ENCODE measurements at places on chromosomes 3 and 15.

- no peak for DNase-seq
These were observed 388.6 kb upstream of the DPH6 start for GRCh38 chr15:35934383-35935049.

GRCh38 chr3:114005481-114005880 is 50.8 kb downstream of the CCDC191 start:
- DNase-seq = no peak

- no peak for DNase-seq
These were observed 29.9 kb downstream of the RCN2 start for GRCh38 chr15:76961268-76962011.

DNA sequence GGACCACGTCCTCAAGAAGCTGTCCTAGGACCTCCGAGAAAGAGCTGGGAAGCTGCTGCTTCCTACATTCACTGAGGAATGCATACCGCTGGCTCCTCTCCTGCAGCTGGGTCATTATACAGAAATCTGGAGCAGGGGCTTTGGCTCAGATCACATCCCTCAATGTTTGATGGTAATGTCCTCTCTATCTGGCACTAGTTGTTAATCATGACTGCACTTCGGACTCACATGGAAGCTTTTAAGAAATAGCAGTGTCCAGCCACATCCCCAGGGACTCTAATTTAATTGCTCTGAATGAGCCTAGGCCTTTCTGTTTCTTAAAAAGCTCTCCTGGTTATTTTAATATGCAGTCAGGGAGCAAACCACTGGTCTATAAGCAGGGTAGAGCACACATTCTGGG is 25.7 kb upstream of the MYRIP start:
- DNase-seq = no peak

Measured in activated T-helper 2 cell treated with anti-CD3 and anti-CD28 coated beads, Interferon-gamma antibody, Interleukin-2, Interleukin-4, amounts not matched to agents 10 μg/mL and 5 μg/mL and 100 μg/mL, durations not matched to agents 14 hours and 24 hours and 36 hours (primary cell).